ENCODE measurements at places on chromosomes 16 and 17.

DNA sequence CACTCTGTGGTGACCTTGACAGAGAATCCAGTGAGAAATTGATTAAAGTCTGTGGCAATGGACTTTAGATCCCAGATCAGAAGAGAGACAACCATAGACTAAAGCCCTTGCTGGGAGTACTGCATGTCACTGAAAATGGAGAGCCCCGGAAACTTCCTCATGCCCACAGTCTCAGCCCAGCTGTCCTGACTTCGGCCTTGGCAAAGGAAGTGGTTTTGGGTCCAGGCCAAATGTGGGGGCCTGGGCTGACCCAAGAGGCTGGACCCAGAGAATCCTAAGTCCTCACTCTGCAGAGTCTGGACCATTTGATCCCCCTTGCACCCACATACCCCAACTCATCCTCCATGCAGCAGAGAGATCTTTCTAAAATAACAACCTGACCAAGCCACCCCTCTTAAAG, 4.7 kb upstream of the BEAN1 start:
- DNase-seq = no peak

- no peak for DNase-seq
Measured at GRCh38 chr16:67294938-67295361, 15.6 kb downstream of the PLEKHG4 start.

GRCh38 chr16:77761204-77761603, 27.2 kb upstream of the VAT1L start:
- no peak for DNase-seq

DNA sequence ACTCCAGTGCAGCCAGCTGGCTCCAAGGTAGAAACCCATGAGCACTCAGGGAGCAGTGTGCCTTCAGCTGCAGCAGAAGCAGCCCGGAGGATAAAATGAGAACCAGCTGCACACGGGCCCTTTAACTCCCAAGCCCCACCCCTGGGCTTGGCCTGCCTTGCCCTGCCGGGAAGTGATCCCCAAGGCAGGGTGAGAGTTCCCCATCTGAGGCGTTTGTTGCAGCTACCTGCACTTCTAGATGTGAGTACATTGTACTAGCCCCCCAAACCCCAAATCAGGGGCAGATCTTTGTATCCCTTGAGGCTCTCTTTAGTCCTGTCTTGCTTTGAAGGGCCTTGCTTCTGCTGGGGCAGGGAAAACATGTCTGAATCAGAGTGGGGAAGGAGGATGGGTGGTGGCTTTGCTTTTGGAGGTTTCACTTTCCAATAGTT, at the start of gene MVP:
TSS of gene MVP (plus strand) at position 192 of the 431 bp plus-strand sequence. CDS start 10,088 bp downstream, outside the sequence.
- no peak for DNase-seq

DNA sequence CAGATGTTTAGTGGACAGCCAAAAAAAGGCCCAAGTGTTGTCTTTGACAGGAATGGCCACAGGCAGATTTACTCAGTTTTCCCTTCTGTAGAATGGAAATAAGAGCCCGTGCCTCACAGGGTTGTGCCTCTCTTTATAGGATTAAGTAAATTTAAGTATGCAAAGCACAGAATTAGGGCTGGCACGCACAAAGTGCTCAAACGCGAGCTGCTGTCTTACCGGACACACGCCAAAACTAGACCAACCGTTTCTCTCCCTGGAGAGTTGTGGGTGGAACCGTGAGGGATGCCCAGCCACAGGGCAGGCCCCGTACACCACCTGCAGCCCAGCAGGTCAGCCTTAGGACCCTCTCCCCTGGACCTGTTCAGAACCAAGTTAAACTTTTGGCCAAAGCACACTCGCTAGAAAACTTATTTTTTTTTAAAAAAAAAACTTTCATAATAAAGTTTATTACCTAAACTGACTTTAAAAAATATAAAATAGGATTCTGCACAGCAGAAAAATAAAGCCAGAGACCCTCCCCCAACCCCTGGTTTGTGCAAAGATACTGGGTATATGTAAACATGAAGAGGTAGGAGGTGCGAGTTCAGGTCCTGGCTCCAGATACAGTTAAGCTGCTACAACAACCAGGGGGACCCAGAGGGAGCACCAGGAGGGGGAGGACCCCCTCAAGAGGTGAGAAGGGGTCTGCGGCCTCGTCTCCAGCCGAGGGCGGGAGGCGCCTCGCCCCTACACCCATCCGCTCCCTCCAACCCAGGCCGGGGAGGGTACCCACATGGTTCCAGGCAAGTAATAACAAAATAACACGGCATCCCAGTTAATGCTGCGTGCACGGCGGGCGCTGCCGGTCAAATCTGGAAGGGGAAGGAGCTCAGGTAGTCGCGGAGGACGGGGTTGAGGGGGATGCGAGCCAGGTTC, 1.8 kb downstream of the SOCS1 start:
- no peak for DNase-seq
